ENCODE measurements at places on chromosomes 12 and 14. TPM values are rescaled to one million over a fixed set of nuclear protein-coding genes. Genes with fewer than 3 reads are reported as not detected.

SDR39U1 gene
- polyA plus RNA-seq: 108 TPM

PROX2 gene
- polyA plus RNA-seq: not detected

- no peak overlapping the region for H3K4me3 ChIP-seq
- H3K27me3 ChIP-seq: peaks cover under 1% of the 10 kb centered on the region
- no peaks in the 10 kb centered on the region for H3K4me1 ChIP-seq
- DNase-seq: no peak
Observed at GRCh38 chr14:91339671-91340369, 77.8 kb downstream of the CCDC88C start.

DNA sequence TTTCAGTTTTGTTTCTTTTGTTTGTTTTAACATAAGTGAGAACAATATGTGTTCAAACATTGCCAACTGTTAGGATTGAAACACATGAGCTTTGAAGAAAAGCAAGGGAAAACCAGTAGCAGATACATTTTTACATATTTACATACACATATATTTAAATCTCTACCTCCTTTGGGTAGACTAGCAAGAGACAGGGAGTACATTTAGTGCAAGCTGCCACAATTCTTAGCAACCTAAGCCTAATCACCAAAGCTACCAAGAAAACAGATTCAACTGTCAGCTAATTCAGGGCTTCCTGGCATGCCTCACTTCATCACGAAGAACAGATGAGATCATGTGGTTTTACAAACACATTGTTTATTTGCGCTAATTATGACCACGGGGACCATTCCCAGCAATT is 143.1 kb downstream of the PRIMA1 start:
- no peak overlapping the region for H3K4me3 ChIP-seq
- peaks cover 5% of the 10 kb centered on the region for H3K27me3 ChIP-seq
- H3K36me3 ChIP-seq: no peaks in the 10 kb centered on the region
- no peak for DNase-seq

- H3K36me3 ChIP-seq: no peaks in the 10 kb centered on the region
- no peak overlapping the region for H3K4me3 ChIP-seq
- H3K4me1 ChIP-seq: no peaks in the 10 kb centered on the region
- no peaks in the 10 kb centered on the region for H3K27me3 ChIP-seq
Observed at GRCh38 chr12:56695327-56696101, 7.4 kb upstream of the PTGES3 start.

DNA sequence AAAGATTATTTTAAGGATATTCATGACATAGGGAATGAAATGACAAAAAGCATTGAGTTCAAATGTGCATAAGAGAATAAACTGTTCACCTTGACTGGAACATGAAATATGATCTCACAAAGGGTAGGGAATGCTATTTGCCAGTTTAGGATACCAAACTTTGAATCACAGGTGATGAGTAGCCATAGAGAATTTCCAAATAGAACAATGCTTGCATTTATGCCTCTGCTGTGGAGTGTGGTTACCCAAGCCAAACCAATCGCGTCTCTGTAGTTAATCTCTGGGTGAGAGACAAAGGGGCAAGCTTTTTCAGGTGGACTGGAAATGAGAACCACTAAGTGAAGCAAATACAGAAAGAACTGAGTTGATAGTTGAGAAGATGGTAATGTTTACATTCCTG is 371.1 kb upstream of the RPL10L start:
- H3K4me3 ChIP-seq: no peak overlapping the region
- no peak overlapping the region for H3K27ac ChIP-seq
- H3K4me1 ChIP-seq: no peaks in the 10 kb centered on the region
- no peak for DNase-seq

DNA sequence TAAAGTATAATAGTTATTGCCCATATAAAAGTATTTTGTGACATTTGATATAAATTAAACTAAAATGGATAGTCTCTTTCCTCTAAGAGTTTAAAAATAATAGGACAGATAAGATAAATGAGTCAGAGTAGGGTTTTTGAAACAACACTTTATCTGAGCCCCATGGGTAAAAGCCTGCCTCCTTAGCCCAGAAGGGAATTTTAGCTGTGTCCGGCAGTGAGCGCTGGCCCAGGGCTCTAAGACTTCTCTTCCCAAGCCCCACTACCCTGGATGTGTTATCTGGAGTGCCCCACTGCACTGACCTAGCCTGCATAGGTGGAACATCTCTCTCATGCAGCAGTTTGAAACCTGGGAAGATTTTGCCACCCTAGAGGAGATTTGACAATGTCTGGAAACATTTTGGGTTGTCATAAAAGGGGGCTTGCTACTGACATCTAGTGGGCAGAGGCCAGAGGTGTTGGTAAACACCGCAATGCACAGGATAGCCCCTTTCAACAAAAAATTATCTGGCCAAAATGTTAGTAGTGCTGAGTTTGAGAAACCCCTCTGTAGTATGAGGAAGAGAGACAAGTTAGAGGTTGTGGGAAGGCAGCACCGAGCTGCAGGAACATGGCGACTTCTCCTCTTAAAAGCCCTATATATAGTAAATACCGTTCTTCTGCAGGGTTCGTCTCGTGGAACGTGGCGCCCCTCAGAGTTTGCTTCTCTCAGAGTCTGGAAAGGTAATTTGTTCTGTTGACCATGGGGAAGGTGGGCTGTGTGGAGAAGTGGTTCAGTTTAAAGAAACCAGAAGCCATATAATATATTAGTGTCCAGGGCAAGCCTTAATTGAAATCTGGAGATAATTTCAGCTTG is 29.3 kb upstream of the ATF1 start:
- peaks cover 93% of the 10 kb centered on the region for H3K36me3 ChIP-seq
- no peak overlapping the region for H3K27ac ChIP-seq
- no peak for DNase-seq
- no peaks in the 10 kb centered on the region for H3K27me3 ChIP-seq

Data from heart right ventricle (tissue), 16 donors.